ENCODE measurements at places on chromosomes 16 and 17.
A peak's percentile ranks its signal among the peaks of the same experiment; 100 is the strongest.

DNA sequence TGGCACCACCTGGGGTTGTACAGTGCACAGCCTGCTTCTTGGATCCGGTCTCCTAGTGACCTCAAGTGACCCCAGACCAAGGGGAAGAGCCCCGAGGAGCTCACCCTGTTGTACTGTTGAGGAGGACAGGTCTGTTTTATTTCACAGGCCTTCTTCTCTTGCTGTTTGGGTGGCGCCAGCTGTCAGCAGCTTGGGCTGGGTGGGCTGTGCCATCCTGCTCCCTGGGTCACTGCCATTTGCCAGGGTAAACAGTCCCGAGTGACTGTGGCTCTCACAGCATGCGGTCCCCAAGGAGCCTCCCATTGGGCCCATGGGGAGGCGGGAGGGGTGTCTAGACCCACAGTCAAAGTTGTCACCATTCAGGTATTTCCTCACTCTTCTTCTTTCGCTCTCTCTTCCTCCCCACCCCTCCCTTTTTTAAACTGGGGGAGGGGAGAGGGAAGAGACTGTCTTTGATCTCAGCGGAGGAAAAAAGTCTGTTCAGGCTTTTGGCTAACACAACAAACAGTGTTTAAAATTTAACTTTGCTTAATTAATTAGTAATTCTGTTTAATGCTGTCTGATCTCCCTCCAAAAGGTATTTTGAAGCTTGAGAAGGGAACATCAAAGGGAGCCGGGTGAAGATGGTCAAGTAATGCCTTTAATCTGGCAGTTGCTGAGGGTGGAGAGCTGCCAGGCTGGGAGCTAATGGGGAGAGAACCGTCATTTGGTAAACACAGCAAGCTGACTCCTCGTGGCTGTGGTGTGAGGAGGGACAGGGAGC is 64.0 kb downstream of the SNX20 start:
- no peak for DNase-seq

GRCh38 chr17:50452630-50453300 is 15.9 kb downstream of the CHAD start:
- DNase-seq: no peak

- DNase-seq: no peak
Measured at GRCh38 chr16:70608521-70608920, 37.8 kb upstream of the IL34 start.

- no peak for DNase-seq
Measured at GRCh38 chr17:80257716-80258213, 2.9 kb upstream of the RNF213 start.

GRCh38 chr16:17331071-17331607 is 139.6 kb downstream of the XYLT1 start:
- no peak for DNase-seq

GRCh38 chr16:50555952-50556673 is 7.9 kb downstream of the NKD1 start:
- no peak for DNase-seq

DNA sequence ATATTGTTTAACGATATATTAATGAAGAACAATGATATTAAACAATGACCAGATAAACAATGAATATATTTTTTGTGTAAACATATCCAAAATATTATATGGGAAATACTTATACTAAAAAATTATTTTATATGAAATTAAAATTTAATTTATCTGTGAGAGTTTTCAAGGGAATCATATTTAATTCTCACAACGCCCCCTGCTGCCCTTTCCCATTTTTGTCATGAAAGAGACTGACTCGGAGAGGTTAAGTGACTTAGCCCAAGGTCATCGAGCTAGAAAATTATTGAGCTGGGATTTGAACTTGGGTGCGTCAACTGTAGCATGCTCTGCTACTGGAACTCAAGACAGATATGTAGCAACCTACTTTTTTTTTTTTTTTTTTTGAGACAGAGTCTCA is 7.2 kb upstream of the MYCBPAP start:
- DNase-seq: peak; percentile 16
